B cell (primary cell): ENCODE measurements at places on chromosomes 13 and 19. TPM values are rescaled to one million over a fixed set of nuclear protein-coding genes. Genes with fewer than 3 reads are reported as not detected.

DNA sequence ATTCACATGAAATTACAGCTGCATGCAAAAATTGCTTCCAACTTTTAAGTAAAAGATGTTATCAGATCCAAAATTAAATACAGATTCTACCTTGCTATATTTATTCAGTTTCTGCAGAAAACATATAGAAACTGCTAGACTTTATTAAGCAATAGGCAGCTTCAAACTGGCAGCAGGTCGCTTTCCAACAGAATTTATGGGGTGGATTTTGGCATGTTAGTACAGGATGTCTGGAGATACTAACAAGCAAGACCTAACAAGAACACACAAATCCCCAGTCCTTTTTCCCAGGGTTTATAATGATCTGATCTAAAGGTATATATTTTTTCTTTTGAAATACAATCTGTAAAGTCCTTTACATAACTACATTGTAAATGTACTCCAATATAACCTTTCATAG lies 27.5 kb downstream of the TBC1D4 start:
- no peak for DNase-seq

DNA sequence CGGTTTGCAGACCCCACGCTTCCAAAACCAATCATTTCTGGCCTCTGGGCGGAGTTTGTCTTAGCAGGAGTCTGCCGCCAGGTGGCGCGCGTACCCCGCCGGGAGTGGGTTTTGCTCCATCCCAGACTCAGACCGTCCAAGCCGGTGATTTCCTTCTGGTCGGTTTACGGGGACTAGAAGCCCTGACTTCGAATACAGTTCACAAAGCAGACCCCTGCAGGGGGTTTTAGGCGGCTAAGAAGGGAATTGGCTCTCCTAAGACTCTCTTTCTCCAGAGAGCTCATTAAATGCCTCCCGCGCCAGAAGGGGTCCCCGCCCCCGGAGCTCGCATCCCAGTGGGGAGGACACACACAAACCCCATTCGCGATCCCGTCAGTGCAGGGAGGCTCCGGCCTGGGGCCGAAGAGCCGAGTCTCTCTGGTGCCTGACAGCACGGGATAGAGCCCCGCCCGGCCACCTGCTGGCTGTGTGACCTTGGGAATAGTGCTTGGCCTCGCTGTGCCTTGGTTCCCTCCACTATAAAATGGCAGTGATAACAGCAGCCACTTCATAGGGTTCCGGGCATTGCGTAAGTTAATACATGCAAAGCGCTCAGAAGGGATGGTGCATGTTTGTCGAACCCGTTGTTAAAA lies 8.6 kb upstream of the NUP62 start:
- peak; percentile 82 for DNase-seq

DNA sequence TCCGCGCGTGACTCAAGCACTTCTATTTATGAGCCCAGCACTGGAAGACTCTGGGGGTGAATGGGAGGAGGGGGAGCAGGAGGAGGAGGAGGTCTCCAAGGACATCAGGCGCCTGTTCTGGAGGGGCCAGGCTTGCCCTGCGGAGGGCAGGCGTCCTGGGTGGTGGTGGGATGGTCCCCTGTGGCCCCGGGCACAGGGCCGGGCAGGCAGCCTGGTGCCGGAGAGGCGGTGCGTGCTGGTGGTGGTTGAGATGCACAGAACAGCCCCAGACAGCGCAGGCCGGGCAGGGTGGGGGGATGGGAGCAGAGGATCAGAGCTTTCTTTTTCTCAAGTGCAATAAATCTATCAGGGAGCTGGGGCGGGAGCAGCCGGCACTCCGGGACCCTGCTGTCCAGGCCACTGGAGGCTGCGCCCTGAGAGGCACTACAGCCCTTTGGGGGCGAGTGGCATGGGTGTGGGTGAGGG lies 14.0 kb downstream of the NKPD1 start:
- DNase-seq, result no peak

- no peak for DNase-seq
These were observed 17.0 kb upstream of the N4BP2L2 start for GRCh38 chr13:32555613-32556012.

DNA sequence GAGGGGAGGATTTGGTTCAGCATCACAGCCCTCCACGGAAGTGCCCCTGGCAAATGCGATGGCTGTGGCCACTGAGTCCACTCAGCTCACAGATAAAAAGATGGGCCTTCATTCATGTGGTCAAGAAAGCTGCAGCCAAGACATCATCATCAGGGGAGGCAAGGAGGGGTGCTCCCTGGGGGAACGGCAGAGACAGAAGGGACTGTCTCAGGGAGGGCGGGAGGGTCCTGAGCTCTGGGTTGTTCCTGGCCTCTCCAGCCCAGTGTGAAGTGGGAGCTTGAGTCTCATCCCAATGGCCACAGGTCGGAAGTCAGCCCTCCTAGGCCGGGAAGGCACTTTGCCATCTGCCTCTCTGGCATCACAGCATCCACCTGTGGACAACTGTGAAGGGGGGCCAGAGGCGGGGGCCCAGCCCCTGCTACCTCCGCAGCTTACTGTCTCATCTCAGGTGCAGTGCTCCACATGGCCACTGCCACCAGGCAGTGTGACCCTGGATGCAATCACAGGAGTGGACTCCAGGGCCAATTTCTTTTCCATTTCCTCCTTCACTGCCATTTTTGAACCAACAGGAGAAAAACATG lies 137.8 kb upstream of the SOX1 start:
- no peak for DNase-seq

DNA sequence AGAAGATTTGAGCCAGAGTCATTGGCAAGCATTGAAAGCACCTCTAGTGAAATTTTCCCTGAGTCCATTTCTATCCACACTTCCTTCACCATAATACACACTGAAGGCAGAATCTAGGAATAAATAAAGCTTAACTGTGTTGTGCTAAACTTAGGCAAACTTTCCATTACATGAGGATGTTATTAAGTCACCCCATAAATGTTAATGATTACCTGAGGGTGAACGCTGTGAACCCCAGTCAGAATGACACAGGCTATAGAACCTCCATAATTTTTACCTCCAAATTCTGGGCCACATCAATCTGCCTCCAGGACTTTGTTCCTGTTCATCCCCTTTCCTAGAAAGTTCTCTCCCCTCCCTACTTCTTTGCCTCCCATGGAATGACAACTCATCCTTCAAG lies 71.0 kb downstream of the RAP2A start:
- no peak for DNase-seq

SRRM5 gene
- total RNA-seq, result 0.63 and 0.64 TPM in 2 replicates

KCNJ14 gene
- total RNA-seq, result 2.1 and 2.3 TPM in 2 replicates

EFNA2 gene
- not detected in 2 replicates for total RNA-seq

RNF113B gene
- not detected in 2 replicates for total RNA-seq
